ENCODE measurements at places on chromosomes 11 and 22. TPM values are rescaled to one million over a fixed set of nuclear protein-coding genes. Genes with fewer than 3 reads are reported as not detected.

DNA sequence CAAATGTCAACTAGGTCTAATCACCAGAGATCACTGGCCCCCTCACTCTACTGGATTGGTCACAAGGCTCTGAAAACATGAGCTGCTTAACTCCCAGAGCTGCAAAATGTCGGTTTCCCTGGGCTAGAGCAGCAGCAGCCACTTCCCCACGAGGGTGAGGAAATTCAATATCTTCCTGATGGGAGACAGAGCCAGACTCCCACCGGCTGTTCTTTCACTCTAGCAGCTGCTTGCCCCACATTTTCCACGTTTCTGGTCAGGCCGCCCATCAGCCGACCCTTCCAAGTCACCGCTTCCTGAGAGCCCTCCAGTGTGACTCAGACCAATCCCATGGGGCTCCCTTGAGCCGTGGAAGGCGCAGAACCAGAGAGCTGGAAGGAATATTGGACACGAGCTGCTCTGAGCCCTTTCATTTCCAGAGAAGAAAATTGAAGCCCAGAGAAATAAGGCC is 227.0 kb downstream of the ADAMTS15 start:
- peak; percentile 25 for DNase-seq

OR8D1 gene
- not detected for total RNA-seq

DNA sequence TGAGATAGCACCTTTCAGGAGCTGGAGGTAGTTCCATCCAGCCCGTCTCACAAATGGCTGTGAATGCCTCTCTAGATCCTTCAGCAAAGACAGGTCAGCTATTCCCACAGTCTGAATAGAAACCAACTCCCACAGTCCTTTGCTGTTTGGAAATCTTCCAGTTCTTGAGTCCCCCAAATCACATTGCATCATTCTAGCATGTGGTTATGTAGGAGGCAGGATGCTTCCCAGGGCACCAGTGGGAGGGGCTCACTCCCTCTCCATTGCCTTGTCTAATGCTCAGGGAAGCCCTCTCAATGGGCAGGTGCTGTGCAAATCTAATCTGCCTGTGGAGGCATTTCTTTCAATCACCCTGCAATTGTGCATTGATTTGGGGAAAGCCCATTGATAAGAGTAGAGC is 14.6 kb downstream of the NAV2 start:
- peak; percentile 53 for DNase-seq

GRCh38 chr22:31244046-31244942 is 32.2 kb downstream of the LIMK2 start:
- peak; percentile 84 for DNase-seq

- DNase-seq = no peak
Observed at GRCh38 chr11:129090056-129090455, 102.1 kb downstream of the ARHGAP32 start.

SREBF2 gene
- total RNA-seq = 62.0 TPM

DNA sequence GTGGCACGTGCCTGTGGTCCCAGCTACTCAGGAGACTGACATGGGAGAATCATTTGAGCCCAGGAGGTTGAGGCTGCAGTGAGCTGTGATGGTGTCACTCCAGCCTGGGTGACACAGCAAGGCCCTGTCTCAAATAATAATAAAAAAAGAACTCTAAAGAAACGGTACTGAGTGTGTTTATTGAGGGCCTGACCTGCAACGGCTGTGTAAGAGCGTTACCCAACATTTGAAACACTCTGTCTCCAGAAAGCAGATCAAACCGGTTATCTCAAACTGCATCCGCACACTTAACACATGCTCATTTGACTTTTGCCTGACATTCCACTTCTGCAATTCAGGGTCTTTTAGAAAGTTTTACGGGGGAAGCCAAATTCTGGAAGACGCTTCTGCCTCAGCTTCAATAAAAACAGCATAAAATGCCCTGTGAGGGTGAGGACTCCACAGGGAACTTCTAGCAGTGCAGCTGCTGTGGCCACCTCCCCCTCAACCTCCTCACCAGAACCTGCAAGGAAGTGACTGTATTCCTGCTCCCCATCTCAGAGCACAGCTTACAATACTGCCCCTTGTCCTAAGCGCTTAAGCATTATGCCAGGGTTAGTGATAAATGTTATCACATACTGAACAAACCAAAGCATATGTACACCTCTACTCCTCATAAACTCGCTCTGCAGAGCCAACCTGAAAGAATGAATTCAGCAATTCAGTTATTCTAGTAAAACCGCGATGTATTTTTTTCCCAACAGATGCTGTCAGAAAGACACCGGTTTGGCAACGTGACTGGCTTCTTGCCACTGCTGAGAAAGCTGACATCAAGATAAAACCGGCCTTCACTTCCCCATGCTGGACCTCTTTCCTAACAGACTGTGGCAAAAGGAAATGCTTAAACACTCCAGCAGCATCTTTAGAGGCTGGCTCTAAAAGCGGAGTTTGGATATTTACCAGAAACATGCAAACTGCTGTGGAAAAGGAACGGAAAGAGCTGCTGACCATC is 52.2 kb downstream of the PRDM10 start:
- DNase-seq = peak; percentile 27

DNA sequence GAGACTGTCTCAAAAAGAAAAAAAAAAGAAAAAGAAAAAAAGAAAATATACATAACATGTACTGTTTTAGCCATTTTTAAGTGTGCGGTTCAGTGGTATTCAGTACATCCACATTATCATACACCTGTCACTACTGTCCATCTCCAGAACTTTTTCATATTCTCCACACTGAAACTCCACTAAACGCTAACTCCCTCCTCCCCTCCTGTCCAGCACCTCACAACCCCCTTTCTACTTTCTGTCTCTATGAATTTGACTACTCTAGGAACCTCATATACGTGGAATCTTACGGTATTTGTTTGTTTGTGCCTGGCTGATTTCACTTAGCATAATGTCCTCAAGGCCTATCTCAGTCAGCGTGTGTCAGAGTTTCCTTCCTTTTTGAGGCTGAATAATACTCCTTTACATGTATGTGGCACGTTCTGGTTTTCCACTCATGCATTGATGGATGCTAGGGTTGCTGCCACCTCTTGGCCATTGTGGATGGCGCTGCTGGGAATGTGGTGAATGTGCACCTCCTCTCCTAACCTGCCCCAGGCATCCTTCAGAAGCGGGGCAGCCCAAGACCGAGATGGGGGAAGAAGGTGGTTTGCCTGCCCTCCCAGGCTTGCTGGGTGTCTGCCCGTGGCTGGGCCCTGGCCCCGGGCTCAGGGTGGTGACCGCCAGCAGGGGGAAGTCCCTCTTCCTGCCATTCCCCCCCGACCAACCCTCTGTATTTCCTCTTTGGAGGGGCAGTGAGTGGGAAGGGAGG is 60.5 kb downstream of the BCR start:
- DNase-seq = peak; percentile 20

GRCh38 chr22:34761111-34761510 is 304.8 kb upstream of the ISX start:
- DNase-seq = peak; percentile 52

DNA sequence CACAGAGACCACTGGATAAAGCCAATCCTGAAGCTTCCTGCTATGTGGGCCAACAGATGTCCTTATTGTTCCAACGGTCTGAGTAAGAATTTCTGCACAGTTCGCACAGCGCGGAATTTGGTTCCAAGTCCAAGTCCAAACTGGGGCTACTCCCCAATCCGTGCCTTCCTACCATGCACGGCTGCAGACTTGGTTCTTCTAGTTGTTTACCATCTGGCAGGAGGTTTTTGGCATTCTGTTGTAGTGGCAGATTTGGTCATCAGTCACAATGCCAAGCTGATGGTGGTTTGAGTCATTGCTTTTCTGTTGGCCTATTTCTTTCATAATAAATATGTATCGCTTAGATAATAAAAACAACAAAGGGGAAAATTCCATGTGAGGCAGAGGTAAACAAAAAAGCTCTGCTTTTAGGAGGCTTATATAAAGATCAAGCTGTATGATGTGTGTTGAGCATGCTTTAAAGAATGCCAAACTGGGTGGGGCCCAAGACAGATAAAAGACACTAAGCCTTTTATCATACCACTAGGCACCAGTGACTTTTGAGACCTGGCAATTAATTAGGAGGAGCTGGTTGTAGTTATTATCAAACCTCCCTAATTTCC is 52.5 kb upstream of the SYN3 start:
- no peak for DNase-seq

KCNA4 gene
- not detected for total RNA-seq

F2 gene
- not detected for total RNA-seq

GRCh38 chr22:21677606-21678443 is 12.0 kb downstream of the PPIL2 start:
- no peak for DNase-seq

DNA sequence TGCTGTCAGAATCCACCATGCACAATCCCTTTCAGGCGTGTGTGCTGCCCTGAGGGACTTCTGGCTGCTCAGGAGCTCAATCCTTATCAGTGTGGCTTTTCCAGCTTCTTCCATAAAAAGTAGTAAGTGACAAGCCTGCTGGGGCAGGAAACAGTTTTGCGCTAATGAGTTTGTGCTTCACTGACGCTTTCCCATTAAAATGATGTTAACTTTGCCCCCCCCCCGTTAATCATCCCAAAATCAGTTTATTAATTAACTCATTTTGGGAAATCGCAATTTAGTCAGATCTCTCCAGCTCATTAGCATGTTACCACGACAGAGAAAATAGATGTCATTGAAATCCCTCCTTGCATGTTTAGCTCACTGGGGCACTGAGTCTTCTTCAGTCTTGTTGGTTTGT is 186.5 kb upstream of the TENM4 start:
- DNase-seq = no peak

Measured in HT1080 (cell line).